ENCODE measurements at places on chromosomes 7 and 10.
A peak's percentile ranks its signal among the peaks of the same experiment; 100 is the strongest.

DNA sequence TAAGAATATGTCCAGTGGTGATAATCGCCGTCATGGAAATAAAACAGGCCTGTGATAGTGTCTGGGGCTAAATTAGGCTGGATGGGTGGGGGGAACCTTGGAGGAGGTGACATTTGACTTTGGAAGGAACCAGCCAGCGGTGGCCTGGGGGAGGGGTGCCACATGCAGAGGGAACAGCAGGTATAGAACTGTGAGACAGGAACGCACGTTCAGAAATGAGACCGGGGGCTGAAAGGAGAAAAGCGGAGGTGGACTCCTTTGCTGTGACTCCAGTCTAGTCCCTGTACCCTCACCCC lies 2.6 kb upstream of the CYP26A1 start:
- no peak for DNase-seq

GRCh38 chr10:22682237-22683139 lies 31.9 kb downstream of the PIP4K2A start:
- DNase-seq, result no peak

- no peak for DNase-seq
Observed at GRCh38 chr7:64653721-64654401, 12.1 kb upstream of the ZNF107 start.

- DNase-seq, result no peak
Observed at GRCh38 chr10:67043041-67043440, 117.2 kb downstream of the LRRTM3 start.

DNA sequence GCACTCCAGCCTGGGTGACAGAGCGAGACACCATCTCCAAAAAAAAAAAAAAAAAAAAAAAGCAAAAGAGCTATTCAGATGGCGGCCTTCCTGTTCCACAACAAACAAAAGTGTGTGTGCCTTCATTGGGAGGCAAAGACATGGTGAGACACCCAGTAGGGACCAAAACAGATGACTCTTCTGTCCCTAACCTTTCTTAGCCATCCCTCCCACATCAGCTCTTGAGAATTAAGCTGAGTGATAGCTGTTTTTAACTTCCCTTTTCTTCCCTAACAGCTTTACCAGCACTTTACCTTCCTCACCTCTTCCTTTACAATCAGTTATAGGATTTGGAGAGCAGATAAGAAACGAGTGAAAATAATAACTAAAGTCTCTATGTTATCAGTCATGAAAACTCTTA lies 48.2 kb downstream of the ARMH3 start:
- DNase-seq, result no peak

DNA sequence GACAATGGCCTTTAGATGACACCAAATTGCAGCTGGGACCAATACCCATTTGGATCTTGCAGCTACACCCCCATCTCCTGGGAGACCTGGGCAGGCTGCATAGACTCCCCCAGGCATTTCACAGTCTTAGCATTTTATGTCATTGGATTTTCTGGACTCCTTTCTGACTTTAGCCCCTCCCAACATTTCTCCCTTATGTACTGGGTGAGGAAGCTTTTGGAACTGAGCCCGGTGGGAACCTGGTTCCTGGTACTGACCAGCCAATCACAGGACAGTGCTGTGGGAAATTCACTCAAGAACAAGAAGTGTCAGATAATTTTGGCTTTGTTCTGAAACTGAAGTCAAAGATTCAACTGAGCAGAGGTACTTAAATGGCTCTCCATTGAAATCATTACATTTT lies 177.7 kb downstream of the ACTR3B start:
- no peak for DNase-seq

DNA sequence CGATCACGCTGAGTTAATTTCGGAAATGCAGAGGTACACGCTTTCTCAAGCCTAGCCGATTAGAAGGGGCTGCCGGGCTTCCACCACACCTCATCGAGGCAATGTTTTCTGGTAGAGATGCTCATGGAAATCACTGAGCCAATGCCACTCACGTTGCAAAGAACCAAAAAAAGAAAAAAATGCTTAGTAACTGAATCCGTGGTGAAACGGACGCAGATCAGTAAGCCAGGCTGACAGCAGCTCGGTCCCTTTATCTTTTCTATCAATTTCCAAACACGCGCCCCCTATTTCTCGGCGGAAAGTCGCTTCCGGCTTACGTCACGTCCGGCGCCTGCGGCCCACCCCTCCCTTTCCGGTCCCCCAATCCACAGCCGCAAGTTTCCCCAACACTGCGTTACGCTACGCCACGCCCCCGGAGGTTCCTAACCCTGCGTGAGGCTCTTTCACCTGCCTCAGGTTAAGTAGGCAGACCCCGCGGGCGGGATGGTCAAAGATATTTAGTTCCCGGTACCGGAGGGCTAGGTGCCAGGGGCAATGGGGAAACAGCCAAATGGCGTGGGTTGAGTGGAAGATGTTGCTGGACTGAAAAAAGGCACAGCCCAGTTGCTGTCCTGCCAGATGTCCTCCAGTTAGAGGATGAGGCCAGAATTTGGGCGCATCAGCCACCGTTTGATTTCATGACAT lies at the start of gene NSUN6:
NSUN6 (minus strand) TSS at position 264 of the 684 bp plus-strand sequence. CDS start 384 bp downstream, outside the sequence.
- no peak for DNase-seq

GRCh38 chr10:5896208-5897052 lies 6.4 kb downstream of the FBH1 start:
- no peak for DNase-seq

- peak; percentile 35 for DNase-seq
Observed at GRCh38 chr7:11177793-11178192, 204.1 kb downstream of the PHF14 start.

DNA sequence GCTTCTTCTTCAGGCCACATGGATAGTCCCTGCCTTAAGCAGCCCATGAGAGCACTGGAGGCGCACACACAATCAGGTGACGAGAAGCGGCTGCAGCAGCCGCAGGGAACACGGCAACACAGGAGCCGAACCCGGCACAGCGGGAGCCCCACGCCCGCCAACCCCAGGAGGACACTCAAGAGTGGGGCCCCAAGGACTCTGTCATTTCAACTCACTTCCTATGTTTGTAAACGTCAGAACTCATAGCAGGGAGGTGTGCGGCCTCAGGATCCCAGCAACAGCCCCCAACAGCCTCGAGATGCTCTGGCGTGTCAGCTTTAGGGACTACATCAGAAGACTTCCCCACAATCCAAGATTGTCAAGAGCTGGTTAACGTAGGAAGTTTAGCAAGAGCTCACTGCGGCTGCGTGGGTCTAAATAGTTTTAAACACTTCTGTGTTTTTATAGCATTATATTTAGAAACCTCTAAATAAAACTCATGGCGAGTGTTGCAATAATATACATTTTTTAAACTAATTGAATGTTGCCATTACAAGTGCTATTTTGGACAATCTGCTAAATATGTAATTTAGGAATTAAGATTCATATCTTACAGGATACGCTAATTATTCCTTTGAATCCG lies 123.4 kb downstream of the MAD1L1 start:
- no peak for DNase-seq

- no peak for DNase-seq
Observed at GRCh38 chr7:39594988-39595620, 28.3 kb upstream of the RALA start.

DNA sequence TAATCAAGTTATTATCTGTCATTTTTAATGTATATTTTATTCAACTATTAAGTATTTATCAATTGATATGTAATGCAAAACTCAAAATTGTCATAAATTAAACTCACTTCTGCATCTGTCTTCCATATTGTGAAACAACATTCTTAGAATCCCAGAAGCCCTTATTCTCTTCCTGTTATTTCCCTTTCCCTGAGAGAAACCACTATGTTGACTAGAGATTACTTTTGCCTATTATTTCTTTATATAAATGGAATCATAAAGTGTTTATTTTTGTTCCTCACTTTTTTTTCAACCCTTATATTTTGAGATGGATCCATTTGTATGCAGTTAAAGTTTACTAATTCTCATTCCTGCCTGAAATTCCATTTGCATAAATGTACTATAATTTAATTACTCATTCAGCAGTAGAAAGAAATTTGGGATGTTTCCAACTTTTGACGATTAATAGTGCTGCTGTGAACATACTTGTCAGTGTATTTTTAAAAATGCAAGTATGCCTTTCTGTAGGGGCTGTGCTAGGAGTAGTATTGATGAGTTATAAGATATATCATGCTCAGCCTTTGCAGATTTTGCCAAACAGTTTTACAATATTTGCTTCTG lies 211.2 kb downstream of the SEMA3D start:
- DNase-seq, result no peak
